ENCODE measurements at places on chromosomes 3 and 15.

GRCh38 chr15:94442480-94442879 is 211.1 kb downstream of the MCTP2 start:
- DNase-seq: no peak

GRCh38 chr15:76503804-76504203 is 167.2 kb downstream of the ISL2 start:
- DNase-seq: no peak

DNA sequence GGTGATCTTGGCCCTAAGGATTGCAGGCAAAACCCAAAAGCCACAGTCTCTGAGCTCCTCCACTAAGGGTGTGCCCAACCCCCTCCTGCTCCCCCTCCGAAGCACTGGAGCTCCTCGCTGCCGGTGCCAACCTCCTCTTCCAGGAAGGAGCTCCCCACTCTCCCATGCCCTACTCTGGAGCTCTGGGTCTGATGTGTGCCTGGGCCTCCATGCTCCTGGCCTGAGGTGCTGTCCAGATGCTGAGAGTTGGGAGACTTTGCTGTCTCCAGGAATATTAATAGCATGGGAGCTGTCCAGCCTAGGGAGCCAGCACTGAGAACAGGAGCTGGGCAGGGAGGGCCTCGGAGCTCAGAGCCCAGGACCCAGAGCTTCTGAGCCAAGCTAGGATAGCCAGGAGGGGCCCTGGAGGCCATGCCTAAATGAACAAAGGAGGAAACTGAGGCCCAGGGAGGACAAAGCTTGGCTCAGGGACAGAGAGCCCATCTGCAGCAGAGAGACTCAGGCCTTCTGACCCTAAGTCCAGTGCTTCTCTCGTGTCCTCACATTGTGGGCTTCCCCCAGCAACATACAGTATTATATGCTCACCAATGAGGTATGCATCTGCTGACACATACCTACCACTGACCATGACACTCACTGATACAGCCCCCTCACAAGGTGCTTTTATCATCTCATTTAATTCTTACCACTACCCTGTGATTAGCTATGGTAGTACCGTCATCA is 36.9 kb upstream of the HERC1 start:
- peak; percentile 74 for DNase-seq

DNA sequence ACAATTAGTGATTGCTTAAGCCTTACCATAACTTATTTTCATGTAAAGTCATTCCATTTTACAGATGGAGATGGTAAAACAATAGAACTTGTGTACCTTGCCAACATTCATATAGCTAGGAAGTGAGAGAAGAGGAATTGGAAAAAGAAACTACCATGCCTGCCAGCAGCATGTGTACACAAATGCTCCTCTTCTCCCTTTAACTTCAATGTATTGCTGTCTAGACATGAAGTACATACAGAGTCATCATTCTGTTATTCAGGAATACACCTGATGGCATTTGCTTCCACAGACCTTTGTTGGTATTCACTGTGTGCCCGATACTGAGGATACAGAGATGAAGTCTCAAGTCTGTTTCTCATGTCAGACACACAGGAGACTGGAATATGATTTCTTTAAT is 7.1 kb upstream of the TMEM207 start:
- DNase-seq: no peak

GRCh38 chr3:43285644-43286043 is 696 bp upstream of the SNRK start:
- DNase-seq: no peak

Measured in hematopoietic multipotent progenitor cell treated with erythropoietin and hydrocortisone succinate and interleukin-3 and kit ligand, for 4 days (in vitro differentiated cells).